ENCODE measurements at places on chromosomes 7 and 10.
A peak's percentile ranks its signal among the peaks of the same experiment; 100 is the strongest.

- DNase-seq, result no peak
These were observed 68.4 kb downstream of the CREB3L2 start for GRCh38 chr7:137933270-137934017.

DNA sequence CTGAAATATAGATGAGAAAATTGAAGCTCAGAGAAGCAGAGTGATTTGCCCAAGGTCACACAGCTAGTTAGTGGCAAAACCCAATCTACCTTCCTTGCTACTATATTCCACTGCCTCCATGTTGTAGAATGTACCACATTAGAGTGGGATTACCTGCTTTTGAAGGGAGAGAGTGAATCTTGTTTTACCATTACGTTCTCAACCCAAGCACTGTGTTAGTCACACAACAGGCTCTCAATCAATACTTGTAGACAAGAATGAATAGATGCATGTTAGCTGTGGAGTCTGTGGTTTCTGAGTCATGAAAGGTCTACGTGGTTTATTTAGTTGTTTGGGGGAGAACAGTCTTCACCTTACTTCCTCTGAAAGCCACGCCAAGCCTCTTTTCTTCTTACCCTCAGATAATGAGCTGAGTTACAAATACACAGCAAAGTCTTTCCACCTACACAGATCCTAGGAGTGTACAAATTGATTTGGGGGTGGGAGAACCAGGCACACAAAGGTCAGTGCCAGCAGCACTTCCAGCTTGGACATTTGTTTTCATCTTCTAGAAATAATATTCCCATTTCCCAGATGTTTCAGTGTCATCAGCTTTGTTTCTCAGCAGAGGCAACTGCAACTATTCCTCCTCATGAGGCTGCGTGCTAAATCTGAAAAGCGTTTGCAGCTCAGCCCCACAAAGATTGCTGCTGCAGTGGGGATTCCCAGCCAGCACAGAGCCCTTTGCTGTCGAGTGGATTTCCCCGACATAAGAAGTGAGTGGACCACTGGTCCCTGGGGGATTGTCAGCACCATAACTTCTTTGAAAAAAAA is 71.5 kb upstream of the ADO start:
- peak; percentile 49 for DNase-seq

GRCh38 chr7:29091715-29092114 is 54.6 kb downstream of the CPVL start:
- DNase-seq, result no peak

- no peak for DNase-seq
These were observed 25.7 kb downstream of the GPNMB start for GRCh38 chr7:23272275-23272674.

GRCh38 chr7:96831446-96831845 is 121.8 kb upstream of the SEM1 start:
- DNase-seq, result no peak

DNA sequence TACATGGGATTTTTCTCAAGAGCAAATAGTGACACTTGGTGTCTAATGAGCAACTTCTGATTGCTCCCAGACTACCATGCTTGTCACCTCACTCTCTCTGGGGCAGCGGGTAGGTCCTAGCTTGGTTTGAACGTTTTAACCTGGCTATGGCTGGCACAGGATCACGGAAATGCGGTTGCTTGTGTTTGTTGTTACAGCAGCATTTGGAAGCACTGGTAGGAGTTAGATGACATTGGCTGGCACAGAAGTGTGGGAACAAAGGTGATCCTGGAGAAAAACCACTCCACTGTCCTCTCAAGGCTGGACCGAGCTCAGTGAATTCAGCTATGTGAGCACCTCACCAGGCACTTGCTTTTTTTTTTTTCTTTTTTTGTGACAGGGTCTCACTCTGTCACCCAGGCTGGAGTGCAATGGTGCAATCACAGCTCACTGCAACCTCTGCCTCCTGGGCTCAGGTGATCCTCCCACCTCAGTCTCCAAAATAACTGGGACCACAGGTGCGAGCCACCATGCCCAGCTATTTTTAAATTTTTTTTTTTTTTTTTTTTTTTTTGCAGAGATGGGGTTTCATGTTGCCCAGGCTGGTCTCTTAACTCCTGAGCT is 3.5 kb upstream of the PFKFB3 start:
- DNase-seq, result no peak

DNA sequence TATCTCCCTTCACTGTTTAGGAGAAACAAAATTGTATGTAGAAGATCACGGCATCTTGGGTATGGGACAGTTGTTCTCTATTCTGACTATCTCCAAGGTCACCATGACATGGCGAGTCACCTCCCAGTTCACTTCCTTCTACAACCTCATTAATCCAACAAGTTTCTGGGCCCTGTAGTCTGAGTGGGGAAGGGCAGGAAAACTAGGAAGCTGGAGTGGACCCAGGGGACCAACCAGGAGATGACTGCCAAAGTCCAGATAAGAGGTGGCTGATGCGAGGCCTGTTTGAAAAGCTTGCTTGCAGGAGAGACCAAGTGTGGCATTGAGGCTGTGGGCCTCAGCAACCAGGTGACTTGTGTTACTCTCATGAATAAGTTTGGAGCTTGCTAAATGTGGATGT is 584.9 kb downstream of the TNS3 start:
- no peak for DNase-seq

DNA sequence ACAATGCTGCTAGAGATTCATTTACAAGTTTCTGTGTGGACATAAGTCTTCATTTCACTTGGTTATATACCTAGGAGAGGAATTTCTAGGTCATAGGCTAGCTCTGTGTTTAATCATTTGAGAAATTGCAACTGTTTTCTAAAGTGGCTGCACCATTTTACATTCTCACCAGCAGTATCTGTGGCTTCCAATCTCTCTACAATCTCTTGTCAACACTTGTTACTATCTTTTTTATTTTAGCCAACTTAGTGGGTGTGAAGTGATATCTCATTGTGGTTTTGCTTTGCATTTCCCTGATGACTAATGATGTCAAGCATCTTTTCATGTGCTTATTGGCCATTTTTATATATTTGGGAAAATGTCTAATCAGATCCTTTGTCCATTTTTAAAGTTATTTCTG is 53.0 kb upstream of the DRGX start:
- no peak for DNase-seq

GRCh38 chr7:80026766-80027165 is 107.9 kb upstream of the GNAI1 start:
- DNase-seq, result no peak

DNA sequence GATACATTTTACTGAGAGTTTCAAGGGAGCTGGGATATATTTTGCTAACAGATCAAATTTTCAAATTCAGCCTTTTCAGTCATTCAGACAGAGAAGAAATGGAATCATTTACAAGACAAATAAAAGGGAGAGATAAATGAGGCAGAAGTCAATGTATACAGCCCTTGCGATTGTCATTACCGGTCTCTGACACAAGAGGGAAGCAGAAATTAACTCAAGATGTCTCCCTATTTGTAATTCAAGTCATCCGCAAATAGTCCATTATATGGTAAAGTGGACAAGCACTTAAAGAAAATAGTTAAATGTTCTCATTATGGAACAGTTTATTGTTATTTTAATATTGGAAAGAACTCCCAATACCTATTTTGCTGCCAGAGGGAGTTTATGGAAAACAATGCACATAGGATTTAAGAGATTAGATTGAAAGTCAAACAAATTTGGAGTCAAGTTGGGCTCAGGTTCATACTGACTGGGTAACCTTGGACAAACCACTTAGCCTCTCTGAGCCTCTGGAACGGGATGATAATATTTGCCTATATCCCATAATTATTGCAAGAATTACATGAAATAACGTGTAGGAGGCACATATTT is 89.3 kb upstream of the PRKCQ start:
- no peak for DNase-seq

- no peak for DNase-seq
These were observed 2.0 kb downstream of the REPIN1 start for GRCh38 chr7:150370612-150371071.

- no peak for DNase-seq
These were observed 496.9 kb upstream of the CELF2 start for GRCh38 chr10:10520491-10521385.

DNA sequence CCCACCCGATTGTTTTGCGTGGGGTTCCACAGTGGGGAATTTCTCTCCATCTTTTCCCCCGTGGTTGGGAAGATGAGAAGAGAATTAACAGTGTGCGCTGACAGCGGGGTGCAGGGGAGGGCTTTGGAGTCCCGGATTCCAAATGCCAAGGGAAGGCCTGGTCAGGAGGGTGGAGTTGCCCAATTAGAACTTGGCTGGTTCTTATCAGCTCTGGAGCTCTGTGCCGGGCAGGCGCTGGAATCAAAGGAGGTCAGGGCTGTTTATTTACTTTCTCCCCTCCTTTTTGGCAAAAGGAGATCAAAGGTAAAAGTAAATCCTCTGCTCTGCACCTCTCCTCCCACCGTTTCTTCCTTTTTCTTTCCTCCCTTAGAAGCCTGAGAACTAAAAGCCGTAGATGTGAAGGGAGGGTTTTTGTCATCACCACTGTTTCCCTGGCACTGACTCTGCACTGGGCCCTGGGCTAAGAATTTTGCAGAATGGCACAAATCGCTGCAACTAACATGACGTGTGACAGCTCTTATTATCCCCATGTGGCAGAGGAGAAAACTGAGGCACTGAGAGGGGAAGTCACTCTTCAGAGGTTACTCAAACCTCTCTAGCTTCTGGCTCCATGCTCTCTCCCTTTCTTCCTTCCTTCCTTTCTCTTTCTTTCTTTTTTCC is 95.2 kb upstream of the ZNF716 start:
- no peak for DNase-seq

GRCh38 chr7:55504093-55504859 is 68.0 kb downstream of the VOPP1 start:
- no peak for DNase-seq

GRCh38 chr10:77531441-77532001 is 106.1 kb downstream of the KCNMA1 start:
- DNase-seq, result no peak

DNA sequence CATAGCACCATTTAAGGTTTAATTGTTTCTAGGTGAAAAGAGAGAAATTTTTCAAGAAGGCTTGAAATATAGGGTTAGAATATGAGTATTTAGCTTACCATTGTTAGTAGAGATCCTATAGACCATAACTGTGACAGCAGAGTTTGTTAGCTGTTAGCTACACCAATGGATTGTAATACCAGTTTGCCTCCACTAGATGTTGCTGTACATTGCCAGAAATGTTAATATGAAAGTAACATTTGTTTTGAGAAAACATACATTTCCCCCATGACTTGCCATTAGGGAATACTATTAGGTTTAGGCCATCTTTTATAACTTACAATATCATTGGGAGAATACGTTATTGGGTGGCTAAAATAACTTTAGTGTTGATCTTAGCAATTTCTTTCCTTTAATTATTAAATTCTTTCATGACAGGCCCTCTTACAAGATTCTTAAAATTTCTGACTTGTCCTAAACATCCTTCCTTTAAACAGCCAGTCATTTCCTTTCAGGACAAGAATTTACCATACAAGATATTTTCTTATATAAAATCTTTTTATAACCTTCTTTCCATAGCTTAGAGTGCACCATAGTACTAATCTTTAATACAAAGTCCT is 39.5 kb downstream of the ZNF117 start:
- DNase-seq, result no peak

DNA sequence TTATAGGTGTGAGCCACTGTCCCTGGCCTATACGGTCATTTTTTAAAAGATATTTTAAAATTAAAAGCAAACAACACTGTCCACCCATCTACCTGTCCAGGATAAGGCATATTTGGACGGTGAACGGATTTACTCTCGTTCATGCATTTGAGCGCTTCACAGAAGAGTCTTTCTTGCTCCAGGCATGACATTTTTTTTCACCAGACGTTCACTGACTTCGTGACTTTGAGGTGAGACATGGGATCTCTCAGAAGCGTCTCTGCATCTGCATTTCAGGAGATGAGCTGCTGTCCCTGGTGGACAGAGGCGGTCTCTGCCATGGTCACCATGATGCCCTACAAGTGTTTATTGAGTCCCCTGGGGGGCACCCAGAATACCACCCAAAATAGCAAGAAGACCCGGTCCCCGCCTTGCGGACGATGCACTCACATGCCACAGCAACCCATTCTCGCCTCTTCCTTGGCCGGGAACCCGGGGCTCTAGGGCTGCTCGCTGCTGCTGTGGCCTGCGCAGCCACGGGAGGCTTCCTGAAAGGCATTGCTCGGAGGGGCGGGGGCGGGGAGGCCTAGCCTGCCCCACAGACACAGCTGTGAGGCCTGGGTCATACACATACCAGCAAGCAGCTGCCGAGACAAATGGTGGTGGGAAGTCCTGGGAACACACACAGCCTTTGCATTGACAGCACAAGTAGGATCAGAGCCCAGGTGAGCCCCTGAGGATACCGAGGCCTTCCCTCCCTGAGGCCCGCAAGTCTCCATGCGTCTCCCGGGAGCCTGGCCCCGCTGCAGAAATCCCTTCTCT is 84.4 kb downstream of the RGS10 start:
- DNase-seq, result no peak

GRCh38 chr10:103649654-103650423 is 156.3 kb downstream of the NEURL1 start:
- no peak for DNase-seq

DNA sequence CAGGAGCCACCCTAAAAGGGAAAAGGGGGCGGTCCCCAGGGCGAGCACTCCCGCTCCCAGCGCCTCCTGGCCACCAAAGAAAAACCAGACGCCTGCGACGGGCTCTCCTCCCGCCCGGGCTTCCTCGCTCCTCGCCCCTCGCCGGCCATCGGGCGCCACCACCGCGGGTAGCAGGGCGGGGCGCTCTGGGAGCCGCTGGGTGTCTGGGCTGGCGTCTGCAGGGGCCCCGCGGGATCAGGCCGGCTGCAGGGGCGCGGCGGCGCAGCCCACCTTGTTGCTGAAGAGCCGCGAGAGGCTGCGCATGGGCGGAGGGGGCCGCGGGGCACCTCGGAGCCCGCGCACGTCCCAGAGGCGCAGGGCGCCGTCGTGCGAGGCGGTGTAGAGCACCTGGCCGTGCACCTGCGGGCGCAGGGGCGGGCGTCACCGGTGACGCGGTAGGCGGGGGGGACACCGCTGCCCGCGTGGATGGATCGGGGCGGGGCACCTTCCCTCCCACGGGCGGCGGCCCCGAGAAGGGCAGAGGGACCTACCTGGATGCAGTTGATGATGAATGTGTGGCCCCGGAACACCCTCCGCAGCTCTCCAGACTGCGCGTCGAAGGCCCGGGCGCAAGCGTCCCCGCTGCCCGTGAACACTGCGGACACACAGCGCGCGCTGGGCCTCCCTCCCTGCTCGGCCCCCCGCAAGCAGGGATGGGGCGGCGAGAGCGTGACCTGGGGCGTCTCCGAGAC is 28.3 kb downstream of the WDR86 start:
- peak; percentile 43 for DNase-seq

- no peak for DNase-seq
These were observed 273.0 kb downstream of the ZMYND11 start for GRCh38 chr10:408236-408635.

DNA sequence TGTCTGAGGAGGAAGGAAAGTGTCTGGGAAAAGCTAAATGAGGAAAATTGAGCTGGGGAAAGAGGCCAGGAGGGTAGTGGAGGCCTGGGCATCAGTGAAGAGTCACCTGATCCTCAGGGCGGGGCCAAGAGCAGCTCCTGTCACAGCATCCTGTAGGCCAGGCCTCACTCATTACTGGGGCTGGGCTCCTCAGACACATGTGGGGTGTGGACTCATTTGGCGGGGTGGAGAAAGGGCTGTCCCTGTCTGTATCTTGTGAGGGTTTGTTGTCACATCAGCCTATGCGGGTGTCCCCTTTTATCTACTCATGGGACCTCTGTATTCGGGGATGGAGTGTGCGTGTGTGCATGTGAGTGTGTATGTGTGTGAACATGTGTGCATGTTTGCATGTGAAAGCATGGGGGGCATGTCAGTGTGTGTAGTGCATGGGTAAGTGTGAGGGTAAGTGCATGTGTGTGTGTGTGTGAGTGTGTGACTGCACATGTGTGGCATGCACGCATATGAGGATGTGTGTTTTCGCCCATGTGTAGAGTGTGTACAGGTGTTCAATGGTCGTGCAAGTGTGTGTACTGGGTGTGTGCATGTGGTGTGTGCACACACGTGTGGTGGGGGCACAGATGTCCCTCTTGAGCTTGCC is 67.8 kb downstream of the RAMP3 start:
- no peak for DNase-seq

Data from activated T-helper 1 cell treated with anti-CD3 and anti-CD28 coated beads, Interleukin-2, amount 50 U/mL, for 16 hours (primary cell).